ENCODE measurements at places on chromosomes 7 and 10. TPM values are rescaled to one million over a fixed set of nuclear protein-coding genes. Genes with fewer than 3 reads are reported as not detected.

CALML3 gene
- 9.8 TPM for total RNA-seq

PLXDC2 gene
- total RNA-seq: 63.2 TPM

NMT2 gene
- 22.0 TPM for total RNA-seq

TLX1 gene
- total RNA-seq: not detected

RPEL1 gene
- total RNA-seq: not detected

PCLO gene
- 3.8 TPM for total RNA-seq

ADK gene
- total RNA-seq: 42.5 TPM

SLC16A9 gene
- 6.5 TPM for total RNA-seq

AZGP1 gene
- 39.4 TPM for total RNA-seq

RAMP3 gene
- 3.5 TPM for total RNA-seq

PAPOLB gene
- total RNA-seq: 0.30 TPM

CASP2 gene
- 18.6 TPM for total RNA-seq

NYAP1 gene
- 1.7 TPM for total RNA-seq

DNA sequence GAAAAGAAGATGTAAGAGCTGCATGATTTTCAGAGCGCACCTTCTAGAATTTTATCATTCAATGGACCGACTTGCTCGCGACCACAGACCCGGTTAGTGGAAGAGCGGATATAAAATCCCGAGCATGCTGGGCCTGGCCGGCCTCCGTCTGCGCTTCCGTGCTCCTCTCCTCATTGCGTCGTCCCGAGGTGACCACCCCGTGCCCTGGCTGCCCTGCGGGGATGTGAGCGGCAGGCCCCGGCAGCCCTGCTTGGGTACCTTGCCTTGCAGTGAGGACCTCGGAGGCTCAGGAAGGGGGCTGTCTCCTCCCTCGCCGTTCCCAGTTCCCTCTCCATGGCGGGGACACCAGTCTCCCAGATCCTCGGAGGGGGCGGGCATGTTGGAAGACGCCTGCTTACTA lies 330.9 kb upstream of the SHH start:
- no peak for DNase-seq

DNA sequence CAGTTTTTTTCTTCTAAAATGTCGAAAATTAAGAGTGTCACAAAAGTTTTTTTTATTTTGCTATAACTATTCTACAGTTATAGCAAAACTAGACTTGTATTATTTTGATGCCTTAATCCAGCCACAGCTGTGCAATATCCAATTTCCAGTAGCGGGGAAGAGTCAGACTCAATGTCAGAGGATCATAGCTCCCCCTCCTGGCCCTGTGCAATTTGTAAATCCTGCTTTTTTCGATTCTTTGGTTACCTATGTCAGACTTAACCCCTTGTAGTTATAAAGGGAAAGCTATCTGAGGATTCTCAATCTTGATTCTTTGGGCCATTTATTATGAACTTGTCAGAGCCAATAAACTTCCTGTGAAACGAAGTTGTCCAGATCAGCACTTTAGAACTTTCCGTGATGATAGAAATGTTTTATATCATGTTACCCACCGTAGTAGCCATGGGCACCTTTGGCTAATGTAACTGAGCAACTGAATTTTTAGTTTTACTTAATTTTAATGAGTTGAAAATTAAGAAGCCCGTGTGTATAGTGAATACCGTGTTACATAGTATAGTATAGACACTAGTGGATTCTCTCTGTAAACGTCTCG lies 87.7 kb upstream of the PRKCQ start:
- peak; percentile 42 for DNase-seq

DNA sequence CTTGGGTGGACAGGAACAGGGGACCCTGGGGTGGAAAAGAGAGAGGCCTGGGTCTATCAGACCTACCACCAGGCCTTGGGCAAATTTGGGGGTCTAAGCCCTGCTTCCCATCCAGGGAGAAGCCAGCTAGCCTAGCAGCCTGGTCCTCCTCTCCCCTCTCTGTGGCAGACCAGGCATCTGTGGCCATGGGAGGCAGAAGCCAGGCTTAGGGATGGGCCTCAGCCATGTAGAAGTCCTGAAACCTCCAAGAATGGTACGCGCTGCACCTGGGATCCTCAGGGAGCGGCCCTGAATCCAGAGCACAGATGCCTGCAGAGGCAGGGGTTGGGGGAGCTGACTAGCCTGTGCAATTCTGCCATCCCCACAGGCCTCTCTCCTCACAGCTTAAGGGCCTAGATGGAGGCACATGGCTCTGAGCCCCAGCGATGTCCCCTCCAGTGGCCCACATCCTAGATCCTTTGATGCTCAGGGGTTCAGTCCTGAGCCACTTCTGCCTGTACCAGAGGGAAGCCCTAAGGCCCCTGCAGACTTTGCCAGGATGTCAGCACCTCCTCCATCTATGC lies 21.2 kb downstream of the GRID1 start:
- no peak for DNase-seq

- no peak for DNase-seq
Observed at GRCh38 chr10:91412354-91413087, 2.4 kb downstream of the HECTD2 start.

DNA sequence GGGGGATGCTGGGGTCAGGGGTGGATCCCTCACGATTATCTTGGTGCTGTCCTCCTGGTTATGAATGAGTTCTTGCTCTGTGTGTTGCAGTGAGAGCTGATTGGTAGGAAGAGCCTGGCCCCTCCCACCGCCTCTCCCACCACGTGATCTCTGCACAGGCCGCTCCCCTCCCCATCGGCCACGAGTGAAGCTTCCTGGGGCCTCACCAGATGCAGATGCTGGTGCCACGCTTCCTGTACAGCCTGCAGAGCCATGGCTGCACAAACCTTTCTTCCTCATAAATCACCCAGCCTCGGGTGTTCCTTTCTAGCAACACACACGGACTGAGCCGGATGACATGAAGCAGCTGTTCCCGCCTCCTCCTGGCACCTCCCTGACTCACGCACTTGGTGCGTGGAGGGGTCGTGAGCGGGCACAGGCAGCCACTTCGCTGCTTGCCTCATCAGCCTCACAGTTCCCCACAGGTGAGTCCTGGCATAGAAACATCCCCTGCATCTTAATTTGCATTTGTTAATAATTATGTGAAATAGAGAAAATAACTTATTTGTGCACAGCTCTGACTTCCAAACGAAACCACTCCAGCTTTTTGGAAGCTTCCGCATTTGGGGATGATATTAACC lies 210.8 kb downstream of the ADARB2 start:
- no peak for DNase-seq

DNA sequence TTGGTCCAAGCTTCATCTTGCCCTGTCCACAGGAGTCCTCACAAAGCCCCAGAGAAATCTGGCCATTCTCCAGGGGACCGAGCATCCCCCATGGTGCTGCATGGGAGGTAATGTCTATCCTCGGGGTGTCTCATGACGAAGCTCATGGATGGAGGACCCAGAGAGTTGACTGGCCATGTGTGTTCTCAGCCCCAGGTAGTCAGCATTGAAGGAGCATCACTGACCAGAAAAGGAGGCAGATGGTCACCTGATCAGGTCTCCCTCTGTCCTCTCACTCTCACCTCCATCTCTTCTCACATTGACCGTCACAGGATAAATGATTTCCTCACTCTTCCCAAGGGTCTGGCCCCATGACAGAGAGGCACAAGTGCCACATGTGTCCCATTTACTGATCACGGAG lies 33.4 kb upstream of the GDF10 start:
- DNase-seq: no peak

GRCh38 chr10:118276727-118277126 lies 65.4 kb downstream of the FAM204A start:
- DNase-seq: no peak

DNA sequence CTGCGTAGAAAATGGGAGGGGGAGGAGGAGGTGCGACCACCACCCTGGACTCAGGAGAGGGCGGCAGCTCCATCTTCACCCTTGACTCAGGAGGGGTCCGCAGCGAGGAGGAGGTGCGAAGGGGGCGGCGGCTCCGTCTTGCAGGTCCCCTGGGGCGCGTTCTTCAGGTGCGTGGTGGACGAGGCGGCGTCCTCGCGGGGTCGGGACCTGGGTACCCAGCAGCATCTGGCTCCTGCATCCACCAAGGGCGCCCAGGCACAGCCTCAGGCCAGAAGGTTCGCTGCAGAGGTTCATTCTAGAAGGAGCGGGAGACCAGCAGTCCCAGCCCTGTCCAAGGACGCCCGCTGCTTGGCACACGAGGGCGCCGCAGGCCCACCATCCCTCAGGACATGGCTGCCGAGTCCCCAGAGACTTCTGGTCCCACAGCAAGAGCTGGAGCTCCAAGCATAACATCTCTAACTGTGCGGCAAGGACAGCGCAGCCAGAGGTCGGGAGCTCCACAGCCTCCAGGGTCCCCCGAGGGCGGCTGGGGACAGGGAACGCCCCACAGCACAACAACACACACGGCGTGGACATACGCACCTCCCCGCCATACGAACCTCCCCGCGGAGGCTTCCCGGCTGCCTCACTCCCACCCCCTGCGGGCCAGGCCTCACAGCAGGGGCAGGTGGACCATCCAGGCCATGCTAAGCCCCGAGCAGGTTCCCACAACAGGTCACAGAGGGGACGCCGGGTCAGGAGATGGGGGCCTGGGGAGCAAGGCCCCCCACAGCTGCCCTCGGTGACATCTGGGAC lies 16.8 kb upstream of the DPYSL4 start:
- DNase-seq: no peak

- no peak for DNase-seq
Observed at GRCh38 chr10:90180886-90181691, 479.7 kb downstream of the KIF20B start.

DNA sequence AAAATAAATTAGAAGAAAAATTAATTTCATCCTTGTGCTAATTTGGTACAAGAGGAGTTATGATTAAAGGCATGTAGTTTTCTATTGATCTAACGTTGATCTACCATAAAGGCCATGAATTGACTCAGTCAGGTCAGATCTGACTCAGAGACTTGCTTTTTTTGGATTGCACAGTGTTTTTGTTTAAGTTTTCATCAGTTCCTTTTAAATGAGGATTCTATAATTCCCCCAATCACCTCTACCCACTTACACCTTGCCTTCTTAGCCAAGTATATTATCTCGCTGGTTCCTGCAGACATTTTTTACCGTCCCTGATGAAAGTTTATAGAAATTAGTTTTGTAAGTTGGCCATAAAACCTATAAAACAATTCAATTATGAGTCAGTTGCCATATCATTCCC lies 132.4 kb upstream of the PALS2 start:
- DNase-seq: no peak

DNA sequence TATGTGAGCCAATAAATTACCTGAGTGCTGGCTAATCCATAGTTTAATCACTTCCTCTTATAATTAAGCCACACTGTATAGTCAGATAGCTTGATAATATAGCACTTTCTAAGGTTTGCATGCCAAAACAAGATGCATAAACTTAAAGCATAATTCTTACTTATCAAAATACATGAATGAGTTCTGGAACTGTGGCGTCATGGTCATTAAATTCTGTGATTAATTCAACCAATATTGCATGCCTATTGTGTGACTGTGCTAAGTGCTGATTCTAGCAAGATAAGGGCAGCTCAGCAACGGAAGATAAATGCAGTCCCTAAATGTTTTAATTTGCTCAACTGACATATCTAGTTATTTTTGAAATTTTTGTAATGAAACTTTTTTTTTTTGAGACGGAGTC lies 29.7 kb downstream of the HOXA1 start:
- DNase-seq: no peak

DNA sequence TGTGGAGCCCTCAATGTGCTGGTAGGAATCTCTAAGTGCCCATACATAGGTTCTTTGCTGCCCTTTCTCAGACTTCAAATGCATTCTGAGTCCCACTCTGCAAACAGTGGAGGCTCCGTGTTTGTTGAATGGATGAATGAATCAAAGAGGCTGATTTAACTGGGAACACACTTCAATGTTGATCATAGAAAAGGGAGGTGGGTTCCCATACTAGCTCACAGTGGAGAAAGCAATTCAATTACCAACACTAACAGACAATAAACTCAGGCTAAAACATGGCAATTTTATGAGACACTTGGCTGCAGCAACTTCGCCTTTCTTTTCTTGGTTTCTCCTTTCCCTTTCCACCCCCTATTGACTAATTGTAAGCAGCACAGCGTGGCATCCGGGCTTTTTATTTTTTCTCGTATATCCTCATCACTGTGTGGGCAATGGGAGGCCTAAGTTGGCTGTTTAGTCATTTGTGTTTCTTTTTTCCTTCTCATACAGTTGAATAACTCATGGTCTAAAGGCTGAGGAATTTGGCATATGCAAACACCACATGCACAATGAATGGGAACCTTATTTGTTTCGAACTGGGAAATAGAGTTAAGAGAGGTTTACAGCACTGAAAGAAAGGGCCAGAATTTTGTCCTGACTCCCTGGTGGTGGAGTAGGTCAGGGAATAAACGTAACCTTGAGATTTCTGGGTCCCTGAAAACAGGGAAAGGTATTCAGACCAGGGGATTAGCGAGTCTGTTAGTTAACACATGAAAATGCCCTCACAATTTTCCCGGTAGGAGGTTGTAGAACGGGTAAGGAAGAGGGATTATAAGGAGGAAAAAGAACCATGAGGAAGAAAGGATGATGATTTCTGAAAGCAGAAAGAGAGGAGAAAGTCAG lies 858.5 kb downstream of the KCNMA1 start:
- peak; percentile 36 for DNase-seq

DNA sequence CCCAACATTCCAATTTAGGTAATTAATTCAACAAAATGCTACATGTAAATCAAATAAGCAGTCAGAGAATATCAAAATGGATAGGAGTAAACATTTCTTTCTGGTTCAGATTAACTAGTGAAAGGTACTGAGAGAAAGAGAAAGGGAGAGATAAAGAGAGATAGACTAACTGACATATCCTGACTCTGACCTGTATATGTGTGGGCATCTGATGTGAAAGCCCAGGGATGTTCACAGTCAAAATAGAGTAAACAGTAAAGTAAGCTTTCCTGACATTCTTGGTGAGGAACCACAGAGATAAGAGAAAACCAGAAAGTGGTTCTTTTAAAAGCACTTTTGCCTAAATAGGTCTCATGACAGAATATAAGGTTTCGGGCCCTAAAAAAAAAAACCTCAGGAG lies 37.5 kb upstream of the ANK3 start:
- no peak for DNase-seq

GRCh38 chr10:25725917-25726716 lies 207.9 kb upstream of the MYO3A start:
- no peak for DNase-seq

GRCh38 chr7:3552499-3552898 lies 251.4 kb downstream of the SDK1 start:
- DNase-seq: no peak

GRCh38 chr10:132551093-132551807 lies 13.7 kb downstream of the INPP5A start:
- no peak for DNase-seq

DNA sequence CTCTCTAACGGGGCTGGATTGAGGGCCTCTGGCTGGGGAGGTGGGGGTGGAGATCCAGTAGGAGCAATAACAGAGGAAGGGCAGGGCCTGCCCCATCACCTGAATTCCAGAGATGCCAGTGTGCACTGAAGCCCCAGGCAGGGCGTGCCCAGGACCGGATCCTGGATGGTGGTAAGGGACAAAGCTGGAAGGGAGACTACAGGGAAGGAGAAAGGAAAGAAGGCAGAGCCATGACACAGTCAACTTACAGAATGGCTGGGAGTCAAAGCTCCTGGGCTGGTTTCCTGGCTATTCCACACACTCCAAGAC lies 666 bp downstream of the TMEM139 start:
- DNase-seq: no peak

GRCh38 chr7:107701191-107701590 lies 40.6 kb downstream of the SLC26A4 start:
- no peak for DNase-seq
